ENCODE measurements at places on chromosomes 4 and X.

- DNase-seq: no peak
Observed at GRCh38 chr4:54085284-54085683, 14.7 kb upstream of the GSX2 start.

DNA sequence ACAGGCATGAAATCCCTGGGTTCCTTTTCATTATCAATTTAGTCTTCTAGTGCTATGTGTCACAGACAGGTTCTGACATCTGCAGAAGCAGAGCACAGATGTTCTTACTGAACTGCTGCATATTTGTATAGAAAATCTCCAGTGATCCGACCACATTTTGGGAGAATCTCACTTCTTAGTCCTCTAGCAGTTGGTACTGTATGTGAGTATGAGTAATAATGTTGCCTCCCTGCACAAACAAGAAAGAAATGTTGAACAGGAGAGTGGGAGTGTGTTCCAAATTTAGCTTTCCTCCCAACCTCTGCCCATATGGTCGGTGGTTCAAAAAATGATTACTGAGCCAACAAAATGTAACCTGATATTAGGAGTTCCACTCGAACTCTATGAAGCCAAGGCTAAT lies 165.3 kb upstream of the GPC4 start:
- DNase-seq: no peak

DNA sequence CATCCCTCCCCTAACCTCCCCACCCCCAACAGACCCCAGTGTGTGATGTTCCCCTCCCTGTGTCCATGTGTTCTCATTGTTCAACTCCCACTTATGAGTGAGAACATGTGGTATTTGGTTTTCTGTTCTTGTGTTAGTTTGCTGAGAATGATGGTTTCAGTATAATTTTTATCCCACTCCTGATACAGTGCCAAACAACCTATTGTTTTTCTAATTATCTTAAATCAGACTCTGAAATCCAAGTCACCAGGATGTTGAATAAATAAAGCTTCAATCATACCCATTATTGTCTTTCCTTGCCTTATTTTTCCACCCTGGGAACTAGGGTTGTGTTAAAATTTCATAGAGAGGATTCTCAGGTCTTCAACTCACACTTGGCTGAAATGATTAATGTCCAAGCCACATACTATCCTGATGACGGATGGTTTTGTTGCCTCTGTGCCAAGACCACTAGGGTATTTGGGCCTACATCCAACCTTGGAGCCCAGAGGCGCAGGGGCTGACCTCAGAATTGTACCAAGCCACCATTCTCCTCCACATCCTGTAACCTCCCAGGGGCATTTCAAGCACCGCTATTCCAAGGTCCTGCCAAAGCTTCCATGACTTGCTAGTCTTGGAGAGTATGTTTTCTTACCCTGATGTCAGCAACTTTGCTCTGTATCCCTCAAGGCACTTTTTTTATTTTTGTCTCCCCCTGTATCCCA lies 332.4 kb downstream of the ARHGAP24 start:
- DNase-seq: no peak

- DNase-seq: no peak
Observed at GRCh38 chr4:109990261-109991257, 77.9 kb downstream of the EGF start.

GRCh38 chr4:61277785-61278760 lies 77.9 kb downstream of the ADGRL3 start:
- DNase-seq: no peak

All from activated T-cell treated with anti-CD3 and anti-CD28 coated beads, Interleukin-2, amount 50 U/mL, for 4 hours (primary cell).